ENCODE measurements at places on chromosomes 6 and 20.

GRCh38 chr6:159875194-159875593, 15.6 kb upstream of the MAS1 start:
- DNase-seq, result no peak

GRCh38 chr20:61042506-61043385, 209.3 kb upstream of the CDH4 start:
- no peak for DNase-seq

GRCh38 chr6:89999154-89999553, 104.9 kb downstream of the GJA10 start:
- no peak for DNase-seq

DNA sequence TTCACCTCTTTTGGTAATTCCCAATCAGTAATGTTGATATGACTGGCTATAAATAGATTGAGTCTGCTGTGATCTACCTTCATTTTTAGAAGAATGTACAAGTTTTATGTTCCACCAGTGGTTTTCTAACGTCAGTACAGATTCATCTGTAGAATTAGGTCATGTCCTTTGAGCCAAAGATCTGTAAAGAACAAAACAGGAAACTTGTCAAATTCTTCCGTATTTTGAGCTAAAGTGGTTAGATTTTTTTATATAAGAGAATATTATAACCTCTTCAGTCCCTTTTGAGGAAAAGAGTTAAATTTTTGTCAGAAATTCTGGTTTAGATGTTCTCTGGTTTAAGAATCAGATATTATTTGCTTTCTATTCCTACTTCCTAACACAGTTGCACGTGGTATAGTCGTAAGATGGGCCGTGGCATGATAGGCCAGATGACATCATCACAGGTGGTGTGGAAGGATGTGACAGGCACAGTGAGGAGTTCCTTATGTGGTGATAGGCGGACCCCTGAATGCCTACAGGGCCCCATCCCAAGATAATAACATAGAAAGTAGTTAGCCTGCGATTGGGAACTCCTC, 62.3 kb downstream of the SNX9 start:
- DNase-seq, result no peak

DNA sequence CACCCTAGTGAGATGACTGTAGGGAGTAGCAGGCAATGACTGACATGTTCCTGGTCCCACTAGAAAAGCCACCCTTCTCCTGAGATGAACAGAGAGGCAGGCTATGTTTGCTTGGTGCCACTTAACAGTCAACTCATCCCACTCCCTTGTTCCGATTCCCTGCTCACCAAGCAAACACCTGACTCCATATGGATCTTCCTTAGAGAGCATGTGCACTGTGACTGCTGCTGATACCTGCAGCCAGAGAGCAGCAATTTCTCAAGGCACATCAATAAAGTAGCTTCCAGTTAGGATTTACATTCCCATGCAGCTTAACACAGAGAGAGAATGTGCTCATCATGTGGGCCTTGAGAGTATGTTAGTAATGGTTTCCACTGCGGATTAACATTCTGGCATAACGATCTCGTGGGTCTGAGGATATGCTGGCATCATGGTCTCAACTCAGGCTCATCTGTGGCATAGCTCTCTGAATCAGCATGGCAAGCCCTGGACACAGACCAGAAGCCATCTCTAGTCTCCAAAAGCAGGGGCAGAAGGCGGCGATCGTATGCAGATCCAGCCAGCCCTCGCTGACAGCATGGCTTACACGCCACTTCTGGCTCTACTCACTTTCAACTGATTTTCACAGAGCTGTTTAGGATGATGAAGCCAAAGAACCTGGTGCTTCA, 43.9 kb downstream of the ATXN1 start:
- no peak for DNase-seq

- DNase-seq, result no peak
Observed at GRCh38 chr20:62879275-62880146, 17.9 kb upstream of the TCFL5 start.

All from vagina (tissue), 2 donors.